ENCODE measurements at places on chromosomes 16 and 17. TPM values are rescaled to one million over a fixed set of nuclear protein-coding genes. Genes with fewer than 3 reads are reported as not detected.

- DNase-seq, result no peak
- H3K4me3 ChIP-seq, result no peak overlapping the region
- no peaks in the 10 kb centered on the region for H3K4me1 ChIP-seq
Observed at GRCh38 chr16:77647726-77648125, 74.6 kb upstream of the NUDT7 start.

DNA sequence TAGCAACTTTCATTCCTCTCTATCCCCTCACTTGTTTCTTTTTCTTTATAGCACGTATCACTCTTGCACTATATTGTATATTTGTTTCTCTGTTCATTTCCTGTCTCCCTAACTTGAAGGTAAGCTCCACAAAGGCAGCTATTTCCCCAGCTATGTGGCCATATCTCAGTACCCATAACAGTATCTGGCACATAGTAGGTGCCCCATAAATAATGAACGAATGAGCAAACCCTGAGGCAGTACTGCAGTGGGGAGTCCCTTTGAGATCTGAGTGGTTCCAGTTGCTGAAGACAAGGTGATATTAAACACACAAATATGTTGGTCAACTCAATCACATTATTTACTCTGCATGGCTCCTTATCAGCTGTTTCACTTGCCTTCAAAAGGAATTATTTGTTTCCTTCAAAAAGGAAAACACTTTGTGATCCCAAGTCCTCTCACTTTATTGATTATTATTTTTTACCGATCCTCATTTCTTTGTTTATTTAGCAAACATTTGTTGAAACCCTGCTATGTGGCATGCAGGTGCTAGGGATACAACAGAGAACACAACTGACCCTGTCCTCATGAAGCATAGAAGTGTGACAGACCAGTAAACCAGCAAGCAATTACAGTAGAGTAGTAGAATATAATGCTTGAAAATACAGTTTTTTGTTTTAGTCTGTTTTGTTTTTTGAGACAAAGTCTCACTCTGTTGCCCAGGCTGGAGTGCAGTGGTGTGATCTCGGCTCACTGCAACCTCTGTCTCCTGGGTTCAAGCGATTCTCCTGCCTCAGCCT, 5.7 kb upstream of the ADAP2 start:
- H3K4me1 ChIP-seq, result no peaks in the 10 kb centered on the region
- no peak overlapping the region for H3K4me3 ChIP-seq
- H3K27ac ChIP-seq, result no peak overlapping the region
- no peaks in the 10 kb centered on the region for H3K27me3 ChIP-seq

DNA sequence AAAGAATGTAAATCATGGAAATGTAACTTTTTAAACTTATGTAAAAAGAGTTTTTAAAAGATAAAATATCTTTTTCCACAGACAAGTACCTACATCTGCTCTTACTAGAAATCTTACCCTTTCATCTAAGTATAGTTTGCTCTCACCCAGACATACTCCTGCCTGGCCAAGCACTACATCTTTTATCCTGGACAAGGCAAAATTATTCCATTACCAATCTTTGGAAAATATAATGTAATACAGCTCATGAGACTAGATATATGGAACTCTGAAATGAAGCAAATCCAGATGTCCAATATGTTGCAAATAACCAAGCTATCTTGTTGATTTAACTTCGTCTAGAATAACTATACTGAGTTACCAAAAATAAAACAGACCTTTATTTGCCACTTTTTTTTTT, 50.0 kb downstream of the VMP1 start:
- H3K36me3 ChIP-seq, result no peaks in the 10 kb centered on the region
- no peak for DNase-seq
- peak overlapping the region; percentile 5 for H3K27ac ChIP-seq
- no peaks in the 10 kb centered on the region for H3K27me3 ChIP-seq
- H3K4me3 ChIP-seq, result no peak overlapping the region

DNA sequence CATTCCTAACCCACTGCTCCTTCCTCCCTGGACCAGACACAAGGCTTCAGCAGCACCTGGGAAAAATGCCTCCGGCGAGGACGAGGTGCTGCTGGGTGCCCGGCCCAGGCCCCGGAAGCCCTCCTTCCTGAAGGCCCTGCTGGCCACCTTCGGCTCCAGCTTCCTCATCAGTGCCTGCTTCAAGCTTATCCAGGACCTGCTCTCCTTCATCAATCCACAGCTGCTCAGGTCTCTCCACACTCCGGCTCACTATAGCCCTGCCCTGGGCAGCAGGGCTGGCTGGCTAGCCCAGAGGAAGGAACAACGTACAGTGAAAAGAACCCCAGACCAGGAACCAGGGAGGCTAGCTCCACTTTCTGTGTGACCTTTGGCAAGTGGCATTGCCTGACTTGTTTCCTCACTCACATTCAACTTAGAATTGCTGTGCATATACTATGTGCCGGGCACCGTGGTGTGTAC, 26.2 kb downstream of the ABCC3 start:
- H3K4me1 ChIP-seq, result no peaks in the 10 kb centered on the region
- H3K36me3 ChIP-seq, result no peaks in the 10 kb centered on the region
- DNase-seq, result no peak
- H3K4me3 ChIP-seq, result no peak overlapping the region
- no peaks in the 10 kb centered on the region for H3K27me3 ChIP-seq

DNA sequence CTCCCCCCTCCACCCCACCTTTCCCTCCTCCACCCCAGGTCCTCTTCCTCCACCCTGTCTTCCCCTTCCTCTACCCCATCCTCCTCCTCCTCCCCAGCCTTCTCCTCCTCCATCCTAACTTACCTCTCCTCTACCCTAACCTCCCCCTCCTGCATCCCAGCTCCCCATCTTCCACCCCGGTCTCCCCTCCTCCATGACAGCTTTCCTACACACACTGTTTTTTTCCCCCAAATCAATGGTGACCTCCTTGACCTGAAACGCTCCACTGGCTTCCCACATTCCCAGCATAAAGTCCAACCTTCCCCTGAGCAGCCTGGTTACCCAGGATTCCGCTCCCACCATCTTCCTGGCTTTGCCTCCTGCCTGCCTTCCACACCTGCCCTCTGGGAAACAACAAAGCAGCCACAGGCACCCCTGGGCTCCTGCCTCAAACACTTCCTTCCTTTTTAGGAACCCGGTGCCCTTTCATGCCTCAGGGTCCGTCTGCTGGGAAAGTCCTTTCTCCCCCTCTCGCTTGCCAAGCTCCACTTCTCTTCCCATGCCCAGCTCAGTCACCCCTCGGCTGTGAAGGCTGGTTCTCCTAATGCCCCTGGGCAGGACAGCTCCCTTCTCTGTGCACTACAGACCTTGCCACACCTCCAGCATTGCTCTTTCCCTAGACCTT, 2.1 kb downstream of the RGS9 start:
- H3K4me1 ChIP-seq, result no peaks in the 10 kb centered on the region
- H3K27me3 ChIP-seq, result no peaks in the 10 kb centered on the region
- no peak overlapping the region for H3K4me3 ChIP-seq
- no peak for DNase-seq
- H3K27ac ChIP-seq, result no peak overlapping the region
- no peaks in the 10 kb centered on the region for H3K36me3 ChIP-seq

GRCh38 chr17:56445692-56446411, 147.6 kb upstream of the NOG start:
- no peak for DNase-seq
- H3K27ac ChIP-seq, result no peak overlapping the region
- no peaks in the 10 kb centered on the region for H3K36me3 ChIP-seq
- H3K27me3 ChIP-seq, result no peaks in the 10 kb centered on the region

- H3K4me3 ChIP-seq, result no peak overlapping the region
- H3K4me1 ChIP-seq, result peaks cover 34% of the 10 kb centered on the region
- H3K36me3 ChIP-seq, result no peaks in the 10 kb centered on the region
- H3K27ac ChIP-seq, result peak overlapping the region; percentile 44
Observed at GRCh38 chr17:67469208-67469980, 92.3 kb downstream of the PITPNC1 start.

GRCh38 chr17:82458885-82459424, 414 bp downstream of the NARF start:
- no peaks in the 10 kb centered on the region for H3K27me3 ChIP-seq
- no peaks in the 10 kb centered on the region for H3K4me1 ChIP-seq
- peaks cover 31% of the 10 kb centered on the region for H3K36me3 ChIP-seq
- peak overlapping the region; percentile 100 for H3K27ac ChIP-seq
- DNase-seq, result no peak
- H3K4me3 ChIP-seq, result peak overlapping the region; percentile 96

Gene GNGT2
- 0.90 TPM for total RNA-seq

Gene PIGW
- total RNA-seq, result 3.9 TPM

Gene ZNF423
- total RNA-seq, result 8.5 TPM

Gene KRTAP9-4
- total RNA-seq, result not detected

Gene GRIN2A
- 7.4 TPM for total RNA-seq

Gene RMI2
- total RNA-seq, result not detected

Gene MYO15B
- total RNA-seq, result 29.3 TPM

Gene ERN2
- total RNA-seq, result not detected
